Stimulated activated CD4-positive, alpha-beta T cell treated with anti-CD3 and anti-CD28 coated beads, Interleukin-15, amount 100 ng/mL, for 1 hour (primary cell): ENCODE measurements at places on chromosomes 2 and 18.

DNA sequence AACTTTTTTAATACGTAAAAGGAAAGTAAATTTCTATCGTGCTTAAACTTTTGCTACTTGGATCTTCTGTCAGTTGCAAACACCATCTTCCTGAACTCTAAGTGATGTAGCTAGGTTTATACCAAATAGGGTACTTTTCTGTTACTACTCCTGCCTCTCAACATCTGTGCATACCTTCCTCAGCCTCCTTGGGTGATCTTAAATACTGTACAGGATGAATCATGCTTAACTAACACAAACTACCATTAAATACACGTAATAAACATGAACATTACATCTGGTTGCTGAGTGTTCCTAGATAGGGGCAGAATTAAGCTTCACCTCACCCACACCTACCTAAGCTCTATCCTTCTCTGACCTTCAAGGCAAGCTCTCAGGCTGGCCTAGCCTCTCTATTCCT lies 398.0 kb downstream of the TXNL1 start:
- no peak for DNase-seq

GRCh38 chr2:18247282-18248110 lies 313.0 kb downstream of the RDH14 start:
- no peak for DNase-seq

- DNase-seq: no peak
Observed at GRCh38 chr2:134269230-134269629, 15.4 kb downstream of the MGAT5 start.

- no peak for DNase-seq
Observed at GRCh38 chr2:134783912-134784311, 54.5 kb upstream of the ACMSD start.

- no peak for DNase-seq
Observed at GRCh38 chr2:8642366-8643068, 39.3 kb upstream of the ID2 start.

- DNase-seq: no peak
Observed at GRCh38 chr2:227464851-227465250, 7.1 kb upstream of the AGFG1 start.

GRCh38 chr2:119438726-119439284 lies 7.2 kb downstream of the TMEM37 start:
- no peak for DNase-seq

DNA sequence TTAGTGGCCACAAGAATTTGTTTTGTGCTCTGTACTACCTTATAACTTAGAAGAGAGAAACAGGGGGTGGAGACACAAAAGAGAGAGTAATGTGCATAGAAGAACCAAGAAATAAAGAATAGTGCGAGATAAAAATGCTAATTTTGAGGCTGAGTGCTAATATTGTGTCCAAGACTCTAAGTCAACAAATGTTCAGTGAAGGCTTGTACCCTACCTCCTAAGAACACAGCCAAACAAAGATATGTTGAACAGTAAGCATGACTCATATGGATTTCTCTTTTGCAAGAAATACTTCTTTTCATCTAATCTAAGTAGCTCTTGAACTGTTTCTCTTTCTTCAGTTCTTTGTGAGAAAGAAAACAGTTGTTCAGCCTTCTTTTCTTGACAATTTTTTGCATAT lies 45.2 kb downstream of the GAREM1 start:
- no peak for DNase-seq

DNA sequence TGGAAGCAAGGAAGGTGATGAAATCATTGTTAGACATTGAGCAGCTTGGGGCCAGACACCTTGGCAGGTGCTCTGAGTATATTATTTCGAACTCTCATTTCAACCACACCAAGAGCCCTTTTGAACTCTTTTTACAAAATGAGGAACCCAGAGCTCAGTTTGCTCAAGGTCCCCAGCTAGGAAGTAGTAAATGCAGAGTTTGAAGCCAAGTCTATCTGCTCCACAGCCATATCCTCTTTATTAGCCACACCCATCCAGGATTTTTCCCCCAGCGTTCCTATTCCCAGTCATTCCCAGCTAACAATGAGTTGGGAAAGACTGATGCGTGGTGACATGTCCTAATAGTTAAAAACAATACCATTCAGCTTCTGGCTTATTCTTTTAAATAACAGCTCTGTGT lies 40.2 kb downstream of the SEMA4F start:
- no peak for DNase-seq

- DNase-seq: no peak
Observed at GRCh38 chr18:45764000-45764686, 40.2 kb downstream of the SLC14A1 start.

GRCh38 chr2:181131584-181131983 lies 151.2 kb downstream of the UBE2E3 start:
- no peak for DNase-seq

GRCh38 chr2:17035010-17035409 lies 369.4 kb upstream of the CYRIA start:
- DNase-seq: no peak

DNA sequence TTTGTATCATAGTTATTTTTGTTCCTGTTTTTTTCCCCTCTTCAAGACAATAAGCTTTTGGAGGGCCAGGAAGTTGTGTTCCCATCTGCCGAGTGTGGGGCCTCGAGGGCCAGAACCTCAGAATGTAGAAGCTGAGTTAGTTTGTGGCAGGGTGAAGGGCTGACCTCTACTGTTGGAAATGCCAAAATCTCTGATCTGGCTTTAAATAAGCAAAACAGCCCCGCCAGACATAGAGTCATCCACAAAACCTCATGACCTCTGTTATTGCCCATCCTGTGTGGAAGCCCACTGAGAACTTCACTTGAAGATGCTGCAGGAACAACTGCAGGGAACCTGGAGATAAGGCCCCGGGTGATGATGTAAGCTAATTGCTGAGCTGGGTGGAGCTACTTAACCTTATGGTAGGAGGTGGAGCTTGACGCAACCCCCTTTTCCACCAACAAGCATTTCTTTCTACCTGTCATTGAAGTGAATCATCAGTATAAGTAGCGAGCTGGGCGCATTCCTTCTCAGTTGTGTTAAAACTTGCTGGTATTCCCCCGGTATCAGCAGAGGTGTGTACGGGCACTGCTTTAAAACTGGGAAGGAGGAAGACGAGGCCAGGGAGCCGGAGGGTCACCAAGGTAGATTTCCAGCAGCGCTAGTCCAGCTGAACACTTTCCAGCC lies 177.2 kb downstream of the NEDD4L start:
- no peak for DNase-seq

DNA sequence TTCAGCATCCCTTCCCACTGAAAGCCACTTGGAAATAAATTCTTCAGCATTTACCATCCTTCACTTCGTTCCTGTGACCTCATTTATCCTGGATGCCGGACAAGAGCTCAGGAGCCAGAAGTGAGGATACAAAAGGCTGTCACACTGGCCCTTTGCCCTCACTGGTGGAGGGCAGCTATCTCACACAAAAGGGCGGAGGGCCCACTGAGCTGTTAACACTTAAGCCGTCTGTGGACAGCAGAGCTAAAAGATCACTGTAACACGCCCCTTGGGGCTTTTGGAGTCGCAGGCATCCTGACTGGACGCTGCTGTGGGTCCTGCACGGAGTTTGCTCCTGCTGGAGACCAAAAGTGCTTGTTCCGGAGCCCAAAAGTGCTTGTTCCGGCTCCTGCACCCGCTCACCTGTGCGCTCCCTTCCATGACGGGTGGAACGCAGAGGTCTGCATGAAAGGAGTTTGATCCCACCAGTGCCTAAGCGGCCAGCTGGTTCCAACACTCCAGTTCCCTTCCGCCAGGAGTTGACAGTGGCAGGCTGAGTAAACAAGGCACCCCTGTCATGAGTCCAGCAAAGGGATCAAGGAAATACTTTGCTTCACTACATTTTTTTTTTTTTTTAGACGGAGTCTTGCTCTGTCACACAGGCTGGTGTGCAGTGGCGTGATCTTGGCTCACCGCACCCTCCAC lies 572.0 kb upstream of the LINC00305 start:
- no peak for DNase-seq
